ENCODE measurements at places on chromosomes 4 and X.

GRCh38 chrX:8629871-8630270 is 102.1 kb downstream of the ANOS1 start:
- DNase-seq: no peak

GRCh38 chrX:16250296-16250695 is 83.0 kb downstream of the MAGEB17 start:
- no peak for DNase-seq

GRCh38 chr4:99783940-99784339 is 32.7 kb upstream of the DAPP1 start:
- no peak for DNase-seq

GRCh38 chr4:161696944-161697343 is 466.9 kb downstream of the FSTL5 start:
- no peak for DNase-seq

- no peak for DNase-seq
These were observed 182.7 kb downstream of the PABPC4L start for GRCh38 chr4:134018846-134019245.

DNA sequence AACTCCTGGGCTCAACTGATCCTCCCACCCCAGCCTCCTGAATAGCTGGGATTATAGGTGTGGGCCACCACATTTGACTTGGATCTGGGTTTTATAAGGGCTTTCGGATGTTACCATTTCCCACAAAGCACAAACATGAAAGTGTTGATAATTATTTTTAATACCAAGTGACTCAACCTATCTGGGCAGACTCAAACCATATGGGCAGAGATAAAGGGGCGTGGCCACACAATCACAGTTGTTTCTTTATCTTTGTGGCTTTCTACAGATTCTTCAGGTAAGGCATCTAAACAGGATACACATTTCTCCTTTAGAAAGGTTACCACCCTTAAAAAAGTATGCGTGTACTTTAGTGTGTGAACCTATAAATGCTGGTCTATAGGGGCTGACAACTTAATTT is 122.5 kb downstream of the ZNF827 start:
- DNase-seq: no peak

GRCh38 chr4:22190855-22191254 is 242.3 kb upstream of the KCNIP4 start:
- no peak for DNase-seq

- no peak for DNase-seq
These were observed 41.9 kb upstream of the C1QTNF7 start for GRCh38 chr4:15385928-15386327.

DNA sequence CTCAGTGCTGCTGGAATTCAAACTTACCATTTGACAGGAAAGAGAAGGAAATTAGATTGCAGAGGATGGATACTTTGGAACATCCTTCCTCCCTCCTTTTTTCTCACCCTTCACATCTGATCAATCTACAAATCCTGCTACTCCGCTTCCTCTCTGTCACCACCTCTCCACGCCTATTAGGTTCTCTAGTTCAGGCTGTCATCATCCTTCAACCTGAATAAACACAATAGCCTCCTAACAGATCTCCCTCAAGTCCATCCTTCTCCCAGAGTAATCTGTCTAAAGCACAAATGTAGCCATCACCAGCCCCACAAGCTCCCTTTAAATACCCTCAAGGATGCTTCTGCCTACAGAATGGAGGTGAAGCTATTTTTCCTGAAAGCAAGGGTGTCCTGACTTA is 20.0 kb upstream of the SLAIN2 start:
- DNase-seq: no peak

DNA sequence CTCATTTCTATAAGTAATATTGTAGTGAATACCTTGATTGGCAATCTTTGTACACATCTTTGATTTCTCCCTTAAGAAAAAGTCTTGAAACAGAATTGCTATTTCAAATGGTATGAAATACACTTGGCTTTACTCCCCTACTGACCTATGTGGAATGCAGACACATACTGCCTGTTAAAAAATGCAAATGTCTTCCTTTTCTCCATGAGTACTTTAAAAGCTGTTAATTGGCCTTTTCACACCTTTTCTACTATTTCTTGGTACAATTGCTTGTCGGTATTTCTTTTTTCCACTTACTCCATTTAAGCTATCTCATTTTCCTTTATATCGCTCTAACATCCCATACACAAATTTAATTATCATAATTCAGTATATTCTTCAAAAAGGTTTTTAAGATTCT is 87.2 kb downstream of the FRYL start:
- DNase-seq: no peak

DNA sequence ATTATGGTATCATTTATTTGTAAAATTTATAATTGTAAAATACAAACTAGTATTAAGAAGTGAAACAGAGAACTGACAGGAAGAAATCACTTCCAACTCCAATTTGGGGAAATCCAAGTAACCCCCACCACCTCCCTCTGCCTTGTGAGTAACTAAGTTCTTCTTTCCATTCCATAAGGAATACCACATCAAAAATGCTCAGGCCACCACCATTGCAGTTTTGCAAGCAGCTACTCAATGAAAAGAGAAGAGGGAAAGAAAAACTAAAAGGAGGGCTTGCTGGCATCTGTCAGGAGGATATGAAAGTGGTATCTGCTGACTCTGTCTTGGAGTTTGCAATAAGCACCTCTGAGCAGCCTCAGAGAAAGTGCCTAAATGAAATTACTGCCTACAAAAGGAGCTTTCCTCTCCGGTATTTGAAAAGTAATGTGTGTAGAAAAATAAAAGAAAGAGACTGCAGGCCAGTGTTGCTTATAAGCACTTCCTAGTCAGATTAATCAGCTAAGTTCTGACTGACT is 228.7 kb downstream of the OPHN1 start:
- DNase-seq: no peak

DNA sequence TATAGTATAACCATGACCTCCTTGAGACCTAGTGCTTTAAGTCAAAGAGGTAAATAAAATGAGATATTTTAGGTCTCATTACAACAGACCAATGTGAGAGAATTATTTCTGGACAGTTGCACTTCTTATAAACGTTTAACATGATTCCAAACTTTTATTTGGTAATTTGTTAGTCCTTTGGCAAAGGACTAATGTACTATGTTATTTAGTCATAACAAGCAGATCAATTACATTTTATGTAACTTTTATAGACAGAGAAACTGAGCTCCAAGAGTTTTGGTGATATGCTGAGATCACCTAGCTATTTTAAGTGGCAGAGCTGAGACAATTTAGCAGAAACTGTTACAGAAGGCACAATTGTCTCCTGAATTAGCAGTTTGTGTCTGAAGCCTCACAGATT is 2.6 kb upstream of the SNCA start:
- DNase-seq: no peak

- no peak for DNase-seq
These were observed 180.6 kb upstream of the NUDT6 start for GRCh38 chr4:123102897-123103471.

- DNase-seq: no peak
These were observed 14.0 kb downstream of the POF1B start for GRCh38 chrX:85365370-85365995.

- DNase-seq: no peak
These were observed 67.7 kb downstream of the SEL1L3 start for GRCh38 chr4:25795091-25795490.

DNA sequence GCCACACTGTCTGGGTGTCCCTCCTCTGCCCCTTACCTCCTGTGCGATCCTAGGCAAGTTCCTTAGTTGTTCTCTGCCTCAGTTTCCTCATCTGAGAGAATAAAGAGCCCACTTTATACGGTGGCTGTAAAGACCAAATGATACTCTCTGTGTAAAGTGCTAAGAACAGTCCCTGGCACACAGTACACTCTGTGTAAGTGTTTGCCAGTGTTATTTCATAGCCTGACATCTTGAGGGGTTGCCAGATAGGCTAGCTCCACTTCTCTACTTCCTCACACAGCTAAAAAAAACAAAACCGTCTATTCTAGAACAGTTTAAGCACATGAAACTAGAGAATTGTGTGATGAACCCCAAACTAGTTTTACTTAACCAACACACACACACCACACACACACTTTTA is 17.1 kb downstream of the SPON2 start:
- no peak for DNase-seq

Measured in CD4-positive, alpha-beta T cell treated with Interleukin-6 for 4 hours (primary cell).